Astrocyte of the cerebellum (primary cell): ENCODE measurements at places on chromosomes 3 and 15.
A peak's percentile ranks its signal among the peaks of the same experiment; 100 is the strongest.

DNA sequence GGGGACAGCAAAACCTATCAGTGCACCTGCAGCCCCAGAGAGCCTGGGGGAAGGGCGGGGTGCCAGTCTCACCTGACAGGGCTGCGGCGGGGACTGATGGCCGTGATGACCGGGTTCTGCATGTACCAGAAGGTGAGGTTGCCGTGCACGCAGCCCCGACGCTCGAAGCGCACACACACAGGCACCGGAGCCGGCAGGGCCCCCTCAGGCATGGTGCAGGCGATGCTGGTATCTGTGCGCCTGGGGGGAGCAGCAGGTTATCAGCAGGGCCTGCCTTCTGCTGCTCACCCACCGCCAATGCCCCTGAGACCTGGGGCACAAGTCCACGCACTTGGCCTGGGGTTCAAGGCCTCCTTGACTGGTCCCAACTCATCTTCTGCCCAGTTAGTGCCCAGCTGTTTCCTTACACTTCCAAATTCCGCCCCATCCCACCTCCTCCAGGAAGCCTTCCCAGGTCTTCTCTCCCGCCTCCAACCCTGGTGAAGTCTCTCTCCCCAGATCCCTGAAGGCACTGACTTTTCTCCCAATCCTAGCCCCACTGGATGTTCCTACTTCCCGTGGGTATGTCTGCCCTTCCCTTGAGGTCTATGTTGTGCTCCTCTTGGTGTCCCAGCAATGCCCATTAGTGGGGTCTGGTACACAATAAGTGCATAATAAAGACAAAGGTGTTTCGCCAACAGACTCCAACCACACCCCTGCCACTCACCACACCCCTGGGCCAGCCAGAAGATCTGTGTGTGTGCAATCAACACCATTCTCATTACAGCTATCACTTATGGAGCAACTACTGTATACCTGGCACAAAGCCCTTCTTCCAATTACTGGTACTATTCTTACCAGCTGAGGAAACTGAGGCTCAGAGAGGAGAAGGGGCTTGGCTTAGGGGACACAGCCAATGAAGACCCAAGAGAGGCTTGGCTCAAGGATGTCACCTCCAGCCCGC lies 28.9 kb downstream of the H1-8 start:
- no peak for DNase-seq

DNA sequence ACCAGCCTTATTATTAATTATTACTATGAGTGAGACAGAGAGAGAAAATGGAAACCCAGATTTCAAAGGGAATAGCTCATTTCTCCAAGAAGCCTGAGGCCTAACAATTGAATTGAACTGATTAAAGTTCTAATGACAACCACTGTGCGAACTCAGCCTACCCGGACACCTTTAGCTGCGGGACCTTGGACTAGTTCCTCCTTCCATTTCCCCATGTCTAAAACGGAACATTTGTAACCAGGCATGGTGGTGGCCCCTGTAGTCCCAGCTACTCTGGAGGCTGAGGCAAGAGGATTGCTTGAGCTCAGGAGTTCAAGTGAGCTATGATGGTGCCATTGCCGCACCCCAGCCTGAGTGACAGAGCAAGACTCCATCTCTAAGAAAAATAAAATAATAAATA lies 16.4 kb upstream of the RTP2 start:
- DNase-seq: no peak

DNA sequence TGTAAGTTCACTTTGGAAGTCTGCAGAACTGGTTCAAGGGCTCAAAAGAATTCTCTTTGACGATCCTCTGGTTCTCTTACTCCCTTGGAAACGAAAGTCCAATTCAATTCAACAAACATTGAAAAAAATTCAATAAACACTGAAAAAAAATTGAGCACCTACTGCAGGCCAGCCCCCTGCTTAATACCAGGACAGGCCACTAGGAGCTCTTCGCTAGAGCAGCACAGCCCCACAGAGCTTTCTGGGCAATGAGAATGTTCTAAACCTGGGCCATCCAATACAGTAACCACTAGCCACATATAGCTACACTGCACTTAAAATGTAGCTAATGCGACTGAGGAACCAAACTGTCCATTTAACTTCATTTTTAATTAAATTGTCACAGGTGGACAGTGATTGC lies 50.4 kb upstream of the DCLK3 start:
- no peak for DNase-seq

DNA sequence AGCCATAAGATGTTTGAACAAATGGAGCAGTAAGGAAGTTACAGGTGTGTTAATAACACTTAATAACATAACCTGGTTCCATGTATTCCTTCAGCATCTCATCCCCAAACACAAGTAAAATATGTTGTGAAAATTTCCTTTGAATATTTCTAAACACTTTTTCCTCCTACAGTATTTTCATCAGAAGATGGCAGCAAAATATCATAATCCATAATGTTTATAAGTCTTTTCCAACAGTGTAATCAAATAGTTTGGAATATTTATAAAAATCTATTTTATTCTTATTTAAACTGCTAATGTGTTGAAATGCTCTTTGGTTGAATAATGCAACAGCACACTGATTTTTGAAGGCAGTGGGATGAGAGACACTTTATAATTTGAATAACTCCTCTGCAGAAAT lies 1020.5 kb downstream of the OTOL1 start:
- DNase-seq: no peak

- no peak for DNase-seq
Observed at GRCh38 chr15:36914960-36915808, 185.2 kb downstream of the MEIS2 start.

DNA sequence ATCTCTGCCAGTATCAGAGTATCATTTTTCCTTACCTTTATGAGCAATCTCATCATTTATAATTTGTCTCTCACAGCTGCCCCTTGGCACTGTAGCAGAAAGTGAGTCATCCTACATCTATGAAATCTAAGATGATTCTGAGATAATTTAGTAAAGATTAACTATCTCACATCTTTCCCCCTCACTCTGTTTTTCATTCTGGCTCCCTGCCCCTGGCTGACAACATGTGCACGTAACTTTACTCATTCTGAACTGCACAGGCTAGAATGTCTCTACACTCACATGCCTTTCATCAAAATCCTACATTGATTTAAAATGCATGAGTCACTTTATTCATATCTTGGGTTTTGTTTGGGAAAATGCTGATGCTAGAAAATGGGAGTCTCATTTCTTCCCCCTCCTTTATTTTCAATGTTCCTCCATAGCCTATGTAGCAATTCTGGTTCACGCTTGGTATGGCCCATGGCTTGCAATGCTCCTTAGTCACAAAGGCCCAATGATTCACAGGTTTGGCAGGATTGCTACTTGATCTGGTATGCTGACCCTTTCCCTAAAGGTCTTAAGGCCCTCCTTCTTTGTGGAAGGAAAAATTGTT lies 838.5 kb downstream of the TUSC7 start:
- peak; percentile 34 for DNase-seq

DNA sequence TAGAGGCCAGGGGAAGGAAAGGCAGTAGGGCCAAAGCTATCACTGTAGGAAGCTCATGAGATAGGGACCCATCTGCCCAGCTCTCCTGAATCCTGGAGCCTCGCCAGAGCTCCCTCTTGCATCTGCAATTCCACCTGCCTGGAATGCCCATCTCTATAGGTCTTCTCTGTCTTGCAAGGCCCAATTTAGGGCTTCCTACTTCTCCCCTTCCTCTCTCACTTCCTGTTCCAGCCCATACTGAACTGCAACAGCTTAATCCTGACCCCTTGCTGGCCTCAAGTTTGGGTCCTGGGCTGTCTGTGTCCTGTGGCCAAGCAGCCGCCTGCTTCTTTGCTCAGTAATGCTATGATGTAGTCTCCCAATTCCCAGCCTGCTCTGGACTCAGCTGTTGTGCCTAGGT lies 3.6 kb upstream of the PTPN23 start:
- no peak for DNase-seq

GRCh38 chr3:38560996-38561717 lies 65.0 kb downstream of the EXOG start:
- no peak for DNase-seq

DNA sequence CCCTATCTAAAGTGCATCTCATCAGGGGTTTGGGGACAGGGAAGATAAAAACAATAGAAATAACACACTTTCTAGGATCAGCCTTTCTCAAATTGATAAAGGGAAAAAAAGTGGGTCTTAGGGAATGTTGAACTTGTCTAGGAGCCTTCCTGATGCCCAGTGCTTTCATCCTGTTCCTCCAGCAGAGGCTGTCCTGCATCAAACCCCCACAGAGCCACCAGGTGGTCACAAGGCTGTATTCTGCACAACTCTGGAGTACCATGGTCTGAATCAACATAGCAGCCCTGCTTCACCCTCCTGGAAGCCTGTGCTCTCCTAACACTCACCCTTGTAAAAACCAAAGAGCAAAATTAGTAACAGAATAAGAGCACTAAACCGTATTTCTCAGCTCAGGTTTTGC lies 118.5 kb upstream of the SLC25A36 start:
- DNase-seq: no peak

DNA sequence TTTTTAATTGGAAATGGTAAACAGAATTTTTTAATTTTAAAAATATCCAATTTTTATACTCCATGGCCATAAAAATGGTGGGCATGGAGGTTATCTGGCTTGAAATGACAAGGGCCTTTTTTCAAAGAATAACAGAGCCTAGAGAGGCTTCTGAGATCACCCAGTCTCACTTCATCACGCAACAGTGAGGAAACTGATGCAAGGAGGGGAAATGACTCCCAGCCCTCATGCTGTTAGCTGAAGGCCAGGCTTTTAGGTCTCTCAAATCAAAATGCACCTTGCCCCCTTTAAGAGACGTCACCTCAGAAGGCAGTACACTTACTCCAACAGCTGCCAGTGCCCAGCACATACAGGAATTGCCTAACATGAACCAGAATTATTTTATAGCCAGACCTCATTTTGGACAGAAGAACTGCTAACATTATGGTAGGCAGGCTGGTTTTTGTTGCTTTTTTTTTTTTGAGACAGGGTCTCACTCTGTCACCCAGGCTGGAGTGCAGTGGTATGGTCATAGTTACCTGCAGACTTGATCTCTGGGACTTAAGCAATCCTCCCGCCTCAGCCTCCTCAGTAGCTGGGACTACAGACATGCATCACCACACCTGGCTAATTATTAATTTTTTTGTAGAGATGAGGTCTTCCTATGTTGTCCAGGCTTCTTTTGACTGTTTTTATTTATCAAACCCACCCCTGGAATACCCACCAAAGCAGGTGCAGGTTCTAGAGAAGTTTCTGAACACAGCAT lies 9.1 kb downstream of the RAB43 start:
- no peak for DNase-seq

- no peak for DNase-seq
Observed at GRCh38 chr3:147407498-147408187, 1.3 kb upstream of the ZIC4 start.

DNA sequence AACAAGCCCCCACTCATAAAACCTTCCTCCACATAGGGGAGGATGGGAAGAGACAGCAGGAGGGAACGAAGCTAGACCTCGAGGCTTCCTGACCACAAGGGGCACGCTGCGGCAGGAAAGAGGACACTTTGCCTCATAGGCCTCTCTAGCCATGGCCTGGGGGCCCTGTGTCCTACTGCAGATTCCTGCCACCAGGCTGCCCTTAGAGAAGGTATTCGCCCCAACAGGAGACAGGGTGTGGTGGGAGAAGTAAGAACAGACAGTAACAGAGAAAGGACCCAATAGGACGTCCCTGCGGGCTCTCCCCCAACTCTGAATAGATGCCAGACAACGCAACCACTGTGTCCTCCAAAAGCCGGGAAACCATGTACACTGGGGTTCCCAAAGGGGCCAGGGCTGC lies 36.8 kb downstream of the ADCY5 start:
- no peak for DNase-seq

- peak; percentile 33 for DNase-seq
Observed at GRCh38 chr3:146280864-146281263, 30.0 kb upstream of the PLSCR4 start.

DNA sequence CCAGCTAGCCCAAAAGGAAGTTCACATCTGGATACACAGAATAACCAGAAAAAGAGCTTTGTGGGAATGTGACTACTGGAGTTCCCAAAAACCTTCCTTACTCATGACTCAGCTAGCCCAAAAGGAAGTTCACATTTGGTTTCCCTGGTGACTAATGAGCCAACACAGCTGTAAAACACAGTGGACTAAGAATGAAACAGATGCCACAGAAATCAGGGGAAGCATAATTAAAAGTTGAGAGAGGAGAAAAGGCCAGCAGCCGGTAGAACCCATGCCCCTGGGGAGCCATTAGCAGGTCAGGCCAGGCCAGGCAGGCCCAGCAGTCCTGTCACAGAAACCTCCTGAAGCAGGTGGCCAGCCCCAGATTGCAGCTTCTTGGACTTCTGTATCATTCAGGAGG lies 130.3 kb downstream of the GHSR start:
- peak; percentile 91 for DNase-seq

- no peak for DNase-seq
Observed at GRCh38 chr3:188051801-188052168, 102.2 kb upstream of the LPP start.

GRCh38 chr15:97317163-97317562 lies 643.3 kb upstream of the ARRDC4 start:
- DNase-seq: no peak

DNA sequence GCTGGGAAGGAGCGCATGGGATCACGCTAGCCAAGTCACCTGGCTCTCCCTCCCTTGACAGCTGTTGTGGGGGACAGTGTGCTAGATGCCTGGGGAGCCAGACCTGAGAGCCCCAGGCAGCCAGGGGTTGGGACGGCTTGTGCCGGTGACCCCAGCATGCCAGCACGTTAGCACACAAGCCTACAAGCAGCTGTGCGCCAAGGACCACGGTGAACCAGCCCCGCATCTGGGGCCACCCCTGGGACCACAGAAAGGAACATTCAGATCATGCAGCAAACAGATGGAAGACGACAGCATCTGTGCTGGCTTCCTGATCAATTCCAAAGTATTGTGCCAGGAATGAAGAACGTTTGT lies 64.8 kb downstream of the NTRK3 start:
- DNase-seq: no peak

GRCh38 chr15:85408270-85408746 lies 27.9 kb downstream of the AKAP13 start:
- no peak for DNase-seq

- no peak for DNase-seq
Observed at GRCh38 chr3:1600206-1600605, 498.5 kb upstream of the CNTN4 start.

DNA sequence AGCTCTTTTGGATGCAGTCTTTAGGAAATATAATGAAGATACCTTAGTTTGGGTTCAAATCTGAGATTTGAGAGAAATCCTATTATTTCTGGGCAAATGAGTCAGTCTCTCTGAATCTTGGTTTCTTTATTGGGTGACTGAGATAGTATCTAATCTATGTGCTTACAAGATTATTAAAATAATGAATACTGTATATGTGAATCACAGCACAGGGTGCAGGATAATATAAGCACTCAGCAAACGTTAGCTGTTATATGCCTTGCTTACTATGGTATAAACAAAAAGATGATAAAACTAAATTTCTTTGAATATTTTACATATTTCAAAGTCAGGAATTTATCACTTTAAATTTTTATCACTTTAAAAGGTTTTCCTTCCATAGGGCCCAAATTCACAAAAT lies 29.6 kb downstream of the FGF7 start:
- DNase-seq: no peak

DNA sequence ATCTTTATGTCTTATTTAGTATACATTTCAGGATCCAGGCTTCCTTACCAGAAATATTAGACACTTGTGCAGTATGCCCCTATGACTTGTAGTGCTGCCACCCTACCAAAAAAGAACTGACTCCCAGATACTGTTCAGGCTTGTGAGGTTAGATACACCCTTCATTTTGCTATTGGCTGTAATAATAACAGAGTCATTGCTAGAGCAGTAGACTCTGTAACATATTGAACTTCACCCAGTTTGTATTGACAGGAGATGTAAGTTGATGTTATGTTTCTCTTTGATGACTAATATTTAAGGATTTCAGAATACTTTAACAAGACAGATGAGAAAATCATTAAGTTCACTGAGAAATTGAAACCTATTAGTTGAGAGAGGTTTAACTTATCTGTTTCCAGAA lies 32.9 kb downstream of the RNF111 start:
- DNase-seq: no peak
